NCI-H748 treated with DMSO at 0.1 percent for 48 hours (cell line): ENCODE measurements at places on chromosomes 6 and 20.

- no peak for DNase-seq
These were observed 277.6 kb downstream of the CLIC5 start for GRCh38 chr6:45738057-45738455.

GRCh38 chr6:138157986-138158638 lies 3.6 kb upstream of the ARFGEF3 start:
- DNase-seq, result peak; percentile 20

DNA sequence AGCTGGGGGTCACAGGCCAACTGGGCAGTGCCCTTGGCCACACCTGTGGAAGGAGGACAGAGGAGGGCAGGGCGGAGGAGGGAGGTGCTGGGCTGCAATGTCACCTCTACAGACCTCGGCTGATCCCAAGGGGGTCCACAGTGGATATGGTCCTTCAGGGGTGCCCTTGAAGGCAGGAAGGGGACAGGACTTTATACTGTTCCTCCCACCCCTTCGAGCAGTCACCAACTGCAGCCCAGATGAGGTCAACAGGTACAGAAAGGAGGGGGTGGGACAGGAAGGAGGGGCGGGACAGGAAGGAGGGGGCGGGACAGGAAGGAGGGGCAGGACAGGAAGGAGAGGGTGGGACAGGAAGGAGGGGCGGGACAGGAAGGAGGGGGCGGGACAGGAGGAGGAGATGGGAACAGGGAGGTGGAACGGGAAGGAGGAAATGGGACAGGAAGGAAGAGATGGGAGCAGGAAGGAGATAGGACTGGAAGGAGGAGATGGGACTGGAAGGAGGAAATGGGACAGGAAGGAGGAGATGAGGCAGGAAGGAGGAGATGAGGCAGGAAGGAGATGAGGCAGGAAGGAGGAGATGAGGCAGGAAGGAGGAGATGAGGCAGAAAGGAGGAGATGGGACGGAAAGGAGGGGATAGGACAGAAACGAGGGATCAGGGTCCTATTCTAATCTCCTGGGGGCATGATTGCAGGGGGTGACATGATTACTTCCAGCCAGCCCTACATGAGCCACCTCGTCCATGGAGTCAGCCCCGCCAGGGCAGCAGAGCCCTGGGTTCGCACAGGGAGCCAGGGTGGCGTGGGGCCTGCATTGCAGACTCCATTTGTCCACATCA lies 19.4 kb upstream of the MRGBP start:
- no peak for DNase-seq

DNA sequence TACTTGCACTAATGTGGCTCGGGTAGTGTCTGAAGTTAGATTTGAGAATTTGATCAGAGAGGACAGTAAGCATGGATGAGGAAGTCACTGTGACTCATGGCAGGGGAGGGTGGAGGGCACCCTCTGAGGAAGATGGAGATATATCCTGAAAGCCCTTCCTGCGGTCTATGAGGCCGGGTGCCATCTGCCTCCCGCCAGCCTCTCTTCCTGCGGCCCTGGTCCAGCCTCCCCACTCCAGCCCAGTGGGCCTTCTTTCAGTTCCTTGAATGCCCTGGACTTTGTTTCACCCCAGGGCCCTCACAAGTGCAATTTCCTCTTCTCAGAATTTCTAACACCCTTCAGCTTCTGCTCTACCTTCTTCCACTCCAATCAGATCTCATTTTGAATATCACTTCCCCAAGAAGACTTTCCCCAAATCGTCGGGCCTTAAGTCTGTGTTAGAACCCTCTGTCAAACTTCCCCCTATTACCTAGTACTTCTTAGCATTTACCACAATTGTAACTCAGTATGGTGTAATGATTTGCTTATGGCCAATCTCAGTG lies 20.2 kb upstream of the TNFAIP3 start:
- no peak for DNase-seq

DNA sequence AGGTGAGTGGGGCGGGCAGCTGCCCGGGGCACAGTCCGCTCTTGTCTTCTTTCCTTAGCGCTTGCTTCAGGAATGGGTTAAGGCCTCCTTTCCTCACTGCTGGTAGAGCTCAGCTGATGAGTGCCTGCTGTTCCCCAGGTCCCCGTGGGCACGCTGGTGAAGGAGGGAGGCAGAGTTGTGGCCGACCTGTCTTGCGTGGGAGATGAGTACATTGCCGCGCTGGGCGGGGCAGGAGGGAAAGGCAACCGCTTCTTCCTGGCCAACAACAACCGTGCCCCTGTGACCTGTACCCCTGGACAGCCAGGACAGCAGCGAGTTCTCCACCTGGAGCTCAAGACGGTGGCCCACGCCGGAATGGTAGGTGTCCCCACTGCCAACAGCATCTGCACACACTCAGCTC lies 15.7 kb downstream of the MTG2 start:
- DNase-seq, result no peak

- no peak for DNase-seq
These were observed 74.0 kb upstream of the ADGRF1 start for GRCh38 chr6:47116086-47116485.

GRCh38 chr6:143579703-143580102 lies 68.2 kb upstream of the FUCA2 start:
- DNase-seq, result no peak

DNA sequence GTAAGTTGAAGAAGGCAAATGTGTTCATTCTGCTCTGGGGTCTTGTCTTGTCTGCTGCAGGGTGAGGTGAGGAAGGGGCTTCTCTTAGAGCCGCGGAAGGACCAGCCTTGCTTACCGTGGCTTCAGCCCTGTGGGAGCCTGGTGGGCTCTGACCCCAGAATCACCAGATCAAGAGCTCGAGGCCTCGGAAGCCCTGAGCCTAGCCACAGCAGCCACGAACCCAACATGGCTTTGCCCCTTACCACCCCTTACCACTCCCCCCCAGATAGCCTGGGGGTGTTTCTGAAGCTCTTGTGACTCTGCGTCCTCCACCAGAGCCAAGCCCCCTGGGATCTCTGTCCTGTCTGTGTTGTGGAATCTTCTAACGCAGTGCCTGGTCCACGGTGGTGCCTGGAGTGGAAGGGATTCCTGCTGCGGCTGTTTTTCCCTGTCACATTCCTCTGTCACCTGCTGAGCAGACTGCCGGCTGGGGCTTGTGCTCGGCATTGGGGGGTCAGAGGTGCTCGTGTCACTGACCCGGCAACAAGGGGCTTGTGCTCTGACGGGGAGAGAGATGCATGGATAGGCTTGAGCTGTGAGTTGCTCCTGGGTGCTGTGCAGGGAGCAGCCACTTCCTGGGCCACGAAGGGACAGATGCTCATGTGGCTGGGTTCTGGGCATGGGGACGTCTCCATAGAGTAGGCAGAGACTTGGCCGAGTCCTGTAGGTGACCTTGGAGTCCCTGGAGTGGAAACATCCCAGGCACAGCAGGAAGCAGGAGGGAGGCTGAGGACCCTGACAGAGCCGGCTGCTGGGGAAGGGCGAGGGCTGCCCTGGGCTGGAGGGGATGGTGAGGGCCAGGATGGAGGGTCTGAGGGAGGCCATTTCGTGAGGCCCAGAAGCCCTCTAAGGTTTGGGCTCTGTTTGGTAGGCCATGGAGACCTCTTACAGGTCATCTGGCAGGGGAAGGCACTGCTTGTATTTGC lies 316.0 kb downstream of the QKI start:
- no peak for DNase-seq

- DNase-seq, result no peak
These were observed 175.5 kb downstream of the RFPL4B start for GRCh38 chr6:112522587-112522986.

DNA sequence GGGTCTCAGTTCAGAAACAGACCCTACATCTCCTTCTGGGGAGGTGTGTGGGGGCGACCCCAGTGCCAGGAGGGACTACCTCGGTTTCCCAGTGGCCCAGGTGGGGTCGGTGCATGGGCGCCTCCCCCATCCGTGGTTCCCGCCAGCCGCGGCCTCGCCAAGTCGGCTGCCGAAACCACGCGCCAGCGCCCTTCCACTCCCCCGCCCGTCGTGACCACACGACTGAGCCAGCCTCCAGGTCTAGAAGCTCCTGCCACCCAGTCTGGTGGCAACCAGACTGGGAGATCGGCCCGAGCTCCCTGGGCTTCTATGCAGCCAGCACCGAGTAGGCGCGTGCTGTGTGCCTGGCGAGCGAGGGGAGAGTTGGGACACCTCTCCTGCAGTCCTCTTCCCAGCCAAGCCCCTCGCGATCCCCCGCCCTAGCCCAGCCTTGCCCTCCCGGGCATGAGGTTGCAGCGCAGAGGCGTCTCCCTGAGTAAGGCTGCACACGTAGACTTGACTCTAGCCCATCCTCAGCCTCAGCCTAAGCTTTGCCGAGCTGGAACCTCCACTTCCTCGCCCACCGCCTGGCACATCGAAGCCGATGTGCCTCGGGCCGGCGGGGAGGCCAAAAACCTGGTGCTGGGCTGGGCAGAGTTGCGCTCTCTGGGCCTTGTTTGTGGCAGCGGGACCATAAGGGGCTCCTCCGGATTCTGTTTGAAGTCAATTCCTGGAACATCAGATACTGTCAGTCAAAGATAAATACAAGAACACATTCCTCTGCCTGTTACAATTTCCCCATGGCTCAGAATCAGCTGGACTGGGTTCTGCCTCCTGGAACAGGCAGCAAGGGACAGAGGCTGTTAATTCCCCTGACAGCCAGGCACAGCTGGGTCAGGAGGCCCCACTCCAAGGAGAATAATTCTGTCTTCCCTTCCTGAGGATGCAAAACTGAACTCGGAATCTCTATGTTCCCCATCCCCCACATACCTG lies 1.5 kb upstream of the CPNE5 start:
- DNase-seq, result no peak

GRCh38 chr6:35061102-35061615 lies 80.0 kb downstream of the TCP11 start:
- DNase-seq, result no peak

DNA sequence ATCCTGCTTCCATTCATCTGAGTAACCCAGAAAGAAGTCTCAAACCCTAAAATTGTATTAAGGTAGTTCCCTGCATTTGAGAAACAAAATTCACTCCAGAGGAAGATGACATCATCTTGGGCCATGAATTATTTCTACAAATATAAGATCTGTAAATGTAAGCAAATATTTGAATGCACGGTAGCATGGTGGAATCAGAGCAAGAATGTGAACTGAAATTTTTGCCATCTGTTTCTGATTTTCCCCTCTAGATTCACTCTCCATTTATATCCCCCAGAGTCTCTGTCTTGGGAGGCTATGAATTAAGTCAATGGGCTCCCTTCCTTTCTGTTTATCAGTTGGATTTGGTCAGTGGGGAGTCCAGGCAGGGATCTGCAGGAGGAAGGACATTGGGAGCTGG lies 5.8 kb upstream of the MAP3K5 start:
- DNase-seq, result no peak

DNA sequence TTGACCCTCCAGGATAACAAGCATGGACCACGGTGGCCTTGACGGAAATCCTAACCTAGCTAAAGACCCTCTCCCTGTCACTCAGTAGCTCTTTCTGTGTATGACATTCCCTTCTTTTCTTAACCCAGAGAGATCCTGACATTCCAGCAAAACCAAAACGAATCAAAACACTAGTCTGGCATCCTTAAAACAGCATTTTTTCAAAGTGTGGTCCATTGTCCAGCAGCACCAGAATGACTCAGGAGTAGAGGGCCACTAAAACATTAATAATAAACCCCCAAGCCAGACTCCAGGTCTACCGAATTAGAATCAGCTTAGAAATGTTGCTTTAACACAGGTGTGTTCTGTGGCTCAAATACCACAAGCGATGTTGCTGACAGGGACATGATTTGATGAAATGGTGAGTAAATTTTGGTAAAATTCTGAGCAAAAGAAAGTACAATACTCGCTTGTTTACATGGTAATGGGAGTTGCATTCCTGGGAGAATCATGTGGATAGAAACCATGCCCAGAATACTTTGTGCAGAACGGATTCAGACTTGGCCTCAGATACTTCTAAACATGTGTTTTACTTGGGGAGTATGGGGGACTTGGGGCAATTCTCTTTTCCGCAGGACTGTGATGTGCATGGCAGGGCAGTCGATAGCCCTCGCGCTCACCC lies 174.2 kb upstream of the KCNG1 start:
- no peak for DNase-seq

DNA sequence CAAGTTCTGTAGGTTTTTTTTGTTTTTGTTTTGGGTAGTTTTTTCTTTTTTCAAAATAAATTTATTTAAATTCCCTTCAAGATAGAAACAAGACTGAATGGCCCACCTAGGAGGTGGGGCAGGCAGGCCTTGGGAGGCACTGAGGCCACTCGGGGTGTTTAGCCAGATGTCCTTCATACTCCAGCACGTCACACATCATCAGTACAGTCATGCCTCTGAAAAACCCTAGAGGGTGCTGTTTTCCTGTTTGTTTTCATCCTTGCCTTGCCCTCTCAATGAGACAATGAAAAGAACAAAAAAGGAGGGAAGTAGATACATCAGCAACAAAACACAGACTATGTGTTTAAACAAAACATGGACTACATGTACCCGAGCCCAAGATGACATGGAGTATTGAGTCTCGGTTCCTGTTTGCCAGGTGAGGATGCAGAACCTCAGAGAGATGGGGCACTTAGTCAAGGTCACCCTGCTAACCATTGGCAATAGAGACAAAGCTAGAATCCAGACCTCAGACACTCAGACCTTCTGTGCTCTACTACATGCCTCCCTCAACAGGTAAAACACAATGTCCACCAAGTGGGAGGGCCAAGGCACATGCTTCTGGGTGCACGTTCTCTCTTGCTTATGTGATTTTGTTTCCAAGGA lies 26.8 kb upstream of the CLIC5 start:
- peak; percentile 86 for DNase-seq

DNA sequence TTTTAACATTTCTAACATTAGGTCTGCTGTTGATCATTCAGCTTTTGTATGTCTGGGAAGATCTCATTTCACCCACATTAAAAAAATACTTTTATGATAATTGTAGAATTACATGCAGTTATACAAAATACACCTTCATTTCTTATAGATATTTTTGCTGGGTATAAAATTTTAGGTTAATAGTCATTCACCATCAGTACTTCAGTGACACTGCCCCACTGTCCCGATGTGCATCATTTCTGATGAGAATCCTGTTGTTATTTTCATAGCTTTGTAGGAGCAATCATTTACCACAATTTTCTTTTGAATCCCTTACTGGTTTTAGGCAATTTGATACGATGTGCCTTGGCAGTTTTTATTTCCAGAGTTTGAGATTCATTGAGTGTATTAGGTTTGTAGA lies 173.6 kb downstream of the JARID2 start:
- no peak for DNase-seq

- DNase-seq, result no peak
These were observed 31.9 kb downstream of the NSFL1C start for GRCh38 chr20:1434571-1435336.

GRCh38 chr6:70520575-70520974 lies 46.2 kb upstream of the SDHAF4 start:
- DNase-seq, result no peak

DNA sequence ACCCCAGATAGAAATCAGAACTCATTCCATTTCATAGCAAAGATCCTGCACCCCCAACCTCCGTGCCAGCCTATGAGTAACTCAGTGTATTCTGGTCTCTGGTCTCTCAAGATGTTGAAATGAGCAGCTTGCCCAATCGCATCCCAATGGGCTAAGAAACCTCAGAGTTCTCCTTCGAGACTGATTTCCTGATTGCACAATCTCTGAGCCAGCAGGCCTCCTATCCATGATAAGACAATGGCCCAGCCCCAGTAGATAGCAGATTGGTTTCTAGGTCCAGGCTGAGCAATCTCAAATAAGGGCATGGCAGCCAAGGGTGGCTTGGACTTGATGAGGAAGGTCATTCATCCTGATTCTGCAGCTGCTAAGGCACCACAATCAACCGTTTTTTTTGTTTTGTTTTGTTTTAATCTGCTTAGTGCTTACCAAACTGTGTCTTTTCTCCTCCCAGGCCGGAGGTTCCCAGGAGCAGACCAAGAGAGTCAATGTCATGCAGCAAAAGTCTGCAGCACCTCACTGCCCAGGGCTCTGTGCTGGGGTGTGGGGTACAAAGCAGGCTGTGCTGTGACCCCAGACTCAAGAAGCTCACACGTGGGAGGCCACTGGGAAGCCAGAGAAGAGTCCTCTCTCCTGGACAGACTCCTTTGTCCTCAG lies 125.1 kb upstream of the NXT1 start:
- no peak for DNase-seq
